ENCODE measurements at places on chromosomes 12 and 14.

GRCh38 chr14:103741876-103742275, 26.3 kb downstream of the ZFYVE21 start:
- no peak for DNase-seq

DNA sequence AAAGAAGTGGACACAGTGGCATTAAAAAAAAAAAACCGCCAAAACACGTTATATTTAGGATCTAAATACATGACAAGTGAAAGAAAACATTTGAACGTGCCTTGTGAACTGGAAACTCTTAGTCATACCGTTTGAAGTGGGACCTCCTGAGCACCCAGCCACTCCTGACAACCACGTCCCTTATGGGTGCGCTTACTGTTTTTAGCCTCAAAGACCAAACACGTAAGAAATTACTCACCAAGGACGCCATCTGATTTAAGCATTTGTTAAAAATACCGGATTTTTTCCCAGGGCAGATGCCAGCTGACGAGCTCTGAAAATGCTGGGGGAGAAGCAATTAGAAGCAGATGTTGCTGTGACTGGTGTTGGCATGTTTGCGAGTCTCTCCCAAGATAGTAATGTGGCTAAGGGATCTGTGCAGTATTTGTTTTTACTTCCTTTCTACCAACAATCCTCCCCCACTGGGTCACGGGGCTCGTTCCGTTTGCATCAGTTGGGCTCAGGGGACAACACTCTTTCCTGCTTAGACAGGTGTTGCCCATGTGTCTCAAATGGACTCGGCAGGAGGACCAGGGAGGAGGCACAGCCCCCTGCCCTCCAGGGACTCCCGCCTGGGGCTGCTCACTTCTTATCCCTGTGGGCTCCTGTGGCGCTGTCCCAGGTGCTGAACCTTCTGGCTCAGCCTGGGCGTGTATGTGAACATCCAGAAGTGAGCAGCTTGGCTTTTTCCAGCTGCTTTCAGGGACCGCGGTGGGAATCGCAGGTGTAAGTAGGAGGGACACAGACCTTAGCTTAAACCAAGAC, 101.0 kb downstream of the BEGAIN start:
- peak; percentile 66 for DNase-seq

DNA sequence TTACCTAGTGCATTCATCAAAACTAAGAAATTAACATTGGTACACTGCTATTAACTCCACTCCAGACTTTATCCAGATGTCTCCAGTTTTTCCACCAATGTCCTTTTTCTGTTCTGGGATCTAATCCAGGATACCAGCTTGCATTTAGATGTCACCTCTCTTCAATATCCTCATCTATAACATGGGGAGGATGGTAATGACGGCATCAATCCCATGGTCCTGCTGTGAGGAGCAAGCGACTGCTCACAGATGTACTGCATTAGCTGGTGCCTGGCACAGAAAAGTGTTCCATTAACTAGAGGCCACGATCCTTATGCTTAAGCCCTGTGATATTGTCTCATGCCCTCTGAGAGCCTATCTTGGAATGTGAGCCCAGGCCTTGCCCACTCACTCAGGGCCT, 53.8 kb downstream of the CALM1 start:
- DNase-seq, result no peak

DNA sequence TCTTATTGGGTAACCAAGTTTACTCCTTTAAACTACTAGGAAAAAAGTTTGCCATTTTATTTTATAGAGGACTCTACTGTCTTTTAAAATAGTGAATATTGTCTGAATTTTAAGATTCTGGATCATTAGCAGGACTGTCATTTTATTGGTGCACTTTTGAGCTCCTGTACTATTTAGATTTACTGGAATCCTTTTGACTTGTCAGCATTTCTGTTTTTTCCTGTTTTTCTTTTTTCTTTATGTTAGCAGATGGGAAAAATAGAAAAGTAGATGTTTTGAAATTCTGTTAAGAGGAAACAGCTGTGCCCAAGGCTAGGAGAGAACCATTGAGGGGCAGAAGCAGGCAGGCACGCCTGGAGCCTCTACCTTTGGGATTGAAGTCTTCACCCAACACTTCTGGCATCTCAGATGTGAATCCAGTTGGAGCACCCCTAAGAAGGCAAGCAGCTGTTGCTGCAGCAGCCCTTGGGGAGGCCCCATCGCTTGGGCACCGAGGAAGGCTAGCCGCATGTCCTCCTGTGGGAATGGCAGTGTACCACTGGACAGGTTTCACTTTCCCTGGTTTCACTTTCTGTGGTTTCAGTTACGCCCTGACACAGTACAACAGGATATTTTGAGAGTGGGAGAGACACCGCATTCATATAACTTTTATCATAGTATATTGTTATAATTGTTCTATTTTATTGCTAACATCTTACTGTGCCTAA, 11.5 kb downstream of the RIMKLB start:
- no peak for DNase-seq

- no peak for DNase-seq
These were observed 1.2 kb upstream of the PRIMA1 start for GRCh38 chr14:93789228-93790130.

DNA sequence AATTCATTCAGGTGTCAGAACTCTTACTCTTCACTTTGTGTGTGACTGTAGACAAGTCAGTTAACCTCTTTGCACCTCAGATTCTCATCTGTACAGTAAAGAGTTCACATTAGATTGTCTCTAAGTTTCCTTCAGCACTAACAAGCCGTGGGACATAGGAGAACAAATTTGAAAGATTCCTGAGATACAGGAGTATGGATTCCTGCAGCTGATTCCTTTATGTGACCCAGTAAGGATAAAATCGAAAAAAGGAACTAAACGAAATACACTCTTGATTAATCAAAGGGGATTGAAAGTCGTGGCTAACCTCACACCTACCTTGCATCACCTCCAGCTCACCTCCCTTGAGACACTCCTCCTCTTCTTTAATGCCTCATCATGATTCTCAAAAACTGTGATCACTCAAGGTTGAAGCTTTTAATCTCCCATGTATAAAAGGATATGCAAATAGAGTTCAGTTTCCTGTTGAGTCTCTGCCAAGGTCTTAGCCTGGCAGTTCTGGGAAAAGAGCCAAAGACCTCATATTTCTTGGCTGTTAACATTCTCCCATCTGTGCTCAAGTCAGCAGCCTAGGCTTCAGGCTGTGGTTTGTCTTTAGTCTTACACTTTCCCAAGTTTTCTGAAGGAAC, 156.6 kb downstream of the DAD1 start:
- DNase-seq, result no peak

GRCh38 chr14:57943038-57943437, 77.1 kb upstream of the SLC35F4 start:
- no peak for DNase-seq

DNA sequence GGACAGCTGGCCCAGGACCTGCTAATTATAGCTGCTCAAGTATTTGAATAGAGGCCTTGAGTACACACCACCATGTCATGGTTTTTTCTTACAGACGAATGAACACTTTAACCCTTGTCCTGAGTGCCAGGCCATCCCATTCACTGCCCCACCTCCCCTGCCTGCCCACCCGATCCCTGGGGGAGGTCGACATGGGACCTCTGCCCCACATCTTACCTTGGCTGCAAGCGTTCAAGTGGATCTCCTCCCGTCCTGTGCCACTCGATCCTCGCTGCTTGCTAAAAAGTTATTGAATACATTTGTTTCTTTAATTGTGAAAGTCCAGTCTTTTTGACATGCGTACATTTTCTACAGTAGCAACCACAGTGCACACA, 10.3 kb downstream of the RTL1 start:
- DNase-seq, result peak; percentile 82

DNA sequence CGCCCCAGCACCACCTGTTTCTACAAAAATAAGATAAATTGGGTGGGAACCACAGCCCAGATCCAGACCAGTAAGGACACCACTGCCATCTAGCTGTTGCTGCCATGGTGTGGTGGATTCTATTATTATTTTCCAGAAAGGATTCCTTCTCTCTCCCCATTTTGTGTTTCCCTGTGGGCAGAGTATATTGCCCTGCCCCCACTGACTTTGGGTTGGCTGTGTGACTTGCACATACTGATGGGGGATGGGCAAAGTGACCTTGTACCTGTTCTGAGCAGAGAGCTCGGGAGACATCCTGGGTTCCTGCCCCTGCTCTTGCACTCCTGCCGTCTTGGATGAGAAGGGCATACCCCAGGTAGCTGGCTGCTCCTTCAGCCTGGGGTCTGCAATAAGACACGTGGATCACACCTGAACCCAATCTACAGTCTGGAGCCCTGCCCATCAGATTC, 24.3 kb downstream of the MOAP1 start:
- peak; percentile 46 for DNase-seq

DNA sequence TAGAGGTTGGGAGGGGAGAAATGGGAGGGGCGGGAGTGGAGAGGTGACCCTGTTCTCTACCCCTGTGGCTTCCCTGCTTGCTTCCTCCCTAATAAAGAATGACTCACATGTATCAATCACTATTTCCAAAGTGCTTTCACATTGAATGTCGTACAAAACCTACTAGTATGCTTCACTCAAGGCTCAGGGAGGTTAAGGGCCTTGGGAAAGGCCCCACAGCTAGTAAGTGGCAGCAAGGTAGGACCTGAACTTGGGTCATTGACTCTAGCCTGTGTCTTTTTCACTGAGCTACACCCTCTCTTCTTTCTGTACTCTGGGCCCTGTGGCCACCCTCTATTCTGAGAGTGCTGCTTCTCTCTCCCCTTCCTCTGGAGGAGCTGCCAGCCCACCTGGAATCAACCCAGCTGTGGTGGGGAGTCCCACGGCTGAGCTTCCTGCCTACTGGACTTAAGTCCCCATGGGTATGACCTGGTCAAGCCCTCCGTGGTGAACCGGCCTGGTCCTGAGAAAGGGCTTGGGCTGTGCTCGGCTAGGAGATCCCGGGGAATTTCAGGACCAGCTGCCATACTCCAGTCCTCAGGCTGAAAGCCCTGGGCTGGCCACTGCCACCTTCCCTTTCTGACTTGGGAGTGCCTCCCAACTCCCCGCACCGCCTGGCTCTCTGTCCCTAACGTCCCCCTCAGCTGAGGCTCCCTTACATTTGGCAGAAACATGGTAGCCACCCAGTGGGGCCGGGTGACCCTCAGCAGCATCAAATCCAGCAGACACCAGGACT, 13.0 kb downstream of the SLC48A1 start:
- DNase-seq, result no peak

DNA sequence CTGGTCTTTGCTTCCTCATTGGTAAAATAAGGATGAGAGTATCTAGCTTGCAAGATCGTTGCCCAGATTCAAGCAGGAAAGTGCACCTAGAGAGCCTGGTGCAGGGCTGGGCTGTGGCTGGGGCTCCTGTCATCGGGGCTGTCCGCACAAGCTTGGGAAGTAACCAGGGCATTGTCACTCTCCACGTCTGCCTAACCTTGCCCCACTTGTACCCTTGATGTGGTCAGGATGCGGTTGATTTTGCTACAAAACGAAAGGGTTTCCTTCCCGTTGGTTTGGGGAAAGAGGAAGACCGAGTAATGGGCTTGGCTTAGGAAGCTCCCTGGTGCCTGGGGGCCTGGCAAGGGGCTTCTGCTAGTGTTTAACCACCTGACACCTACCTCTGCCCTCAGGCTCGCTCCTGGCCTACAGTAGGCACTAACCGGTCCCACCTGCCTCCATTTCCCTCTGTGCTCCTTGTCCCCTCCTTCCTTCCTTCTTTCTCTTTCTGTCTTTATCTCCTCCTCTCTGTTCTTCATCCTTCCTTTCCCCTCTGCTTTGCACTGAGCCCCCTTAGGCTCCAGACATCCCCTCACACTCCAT, 21.8 kb downstream of the MVK start:
- no peak for DNase-seq

- no peak for DNase-seq
These were observed 150.1 kb downstream of the SLC38A4 start for GRCh38 chr12:46675736-46676135.

DNA sequence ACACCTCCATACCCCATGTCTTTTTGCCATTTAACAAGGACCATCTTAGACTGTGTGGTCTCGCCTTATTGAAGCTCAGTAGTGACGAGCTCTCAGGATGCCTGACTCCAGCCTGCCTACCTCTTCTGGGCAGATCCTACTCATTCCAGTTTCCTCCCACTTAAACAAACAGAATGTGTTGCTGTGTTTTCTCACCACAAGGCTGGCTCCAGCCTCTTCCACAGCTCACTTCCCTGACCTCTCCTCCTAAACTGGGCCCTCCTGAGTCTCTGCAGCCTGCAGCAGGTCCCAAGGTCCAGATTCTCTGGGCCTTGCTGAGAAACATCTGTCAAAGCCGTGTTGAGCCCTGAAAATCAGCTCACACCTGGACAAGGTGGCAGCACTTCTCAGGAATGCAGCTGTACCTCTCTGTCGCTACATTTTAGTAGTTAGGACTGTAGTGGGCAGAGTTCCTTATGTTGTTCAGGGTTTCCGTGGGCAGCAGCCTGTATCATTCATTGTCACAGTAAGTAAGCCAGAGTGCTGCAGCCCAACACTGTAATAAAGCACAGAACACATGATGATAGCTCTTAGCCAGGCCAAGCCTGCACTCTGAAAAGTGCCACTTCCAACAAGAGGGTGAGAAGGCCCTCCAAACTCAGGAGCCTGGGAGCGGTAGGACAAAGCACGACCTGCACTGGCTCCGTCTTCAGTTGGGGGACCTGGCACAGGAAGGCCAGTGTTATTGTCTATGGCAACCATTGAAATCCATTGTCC, 68.5 kb downstream of the NKX2-1 start:
- no peak for DNase-seq

GRCh38 chr12:128853600-128854197, 421 bp downstream of the GLT1D1 start:
- no peak for DNase-seq

DNA sequence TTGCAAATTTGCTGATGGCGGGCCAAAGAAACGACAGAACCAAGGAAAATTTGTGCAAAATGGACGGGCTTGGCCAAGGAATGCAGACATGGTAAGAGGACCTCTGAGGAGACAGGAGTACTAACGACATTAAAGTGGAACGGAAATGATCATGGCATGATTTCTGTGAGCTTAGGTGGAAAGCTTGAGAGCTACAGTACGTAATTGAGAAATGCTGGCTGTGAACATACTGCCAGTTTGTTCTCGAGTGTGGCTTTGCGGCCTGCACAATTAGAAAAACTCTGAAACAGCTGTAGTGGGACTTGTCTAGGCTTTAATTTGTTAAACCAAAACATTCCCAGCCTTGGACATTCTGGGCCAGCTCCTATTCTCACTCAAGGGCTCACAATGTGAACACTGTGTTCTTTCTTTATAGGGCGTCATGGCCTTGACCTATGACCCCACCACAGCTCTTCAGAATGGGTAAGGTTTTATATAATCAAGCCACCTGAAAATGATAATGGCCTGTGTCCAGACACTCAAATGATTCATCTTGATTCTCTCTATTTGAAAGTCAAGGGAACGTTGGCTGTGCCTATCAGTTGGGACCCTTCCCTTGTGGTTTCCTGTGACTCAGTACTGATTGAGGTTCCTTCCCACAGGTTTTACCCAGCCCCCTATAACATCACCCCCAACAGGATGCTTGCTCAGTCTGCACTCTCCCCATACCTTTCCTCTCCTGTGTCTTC, 48.5 kb downstream of the BAZ2A start:
- DNase-seq, result no peak

DNA sequence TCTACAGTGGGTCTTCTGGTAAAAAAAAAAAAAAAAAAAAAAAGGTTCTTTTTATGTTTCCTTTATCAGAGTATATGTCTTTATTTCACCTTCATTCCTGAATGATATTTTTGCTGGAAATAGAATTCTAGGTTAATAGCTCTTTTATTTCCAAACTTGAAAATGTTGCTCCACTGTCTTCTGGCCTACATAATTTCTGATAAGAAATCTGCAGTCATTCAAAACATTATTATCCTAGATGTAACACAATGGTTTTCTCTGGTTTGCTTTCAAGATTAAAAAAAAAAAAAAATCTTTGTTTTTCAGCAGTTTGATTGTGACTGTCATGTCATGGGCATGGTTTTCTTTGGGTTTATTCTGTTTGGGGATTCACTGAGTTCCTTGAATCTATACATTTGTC, 19.5 kb downstream of the DCP1B start:
- no peak for DNase-seq

GRCh38 chr12:132437943-132438700, 51.8 kb upstream of the FBRSL1 start:
- peak; percentile 82 for DNase-seq

Measured in SHP77 (cell line).